ENCODE measurements at places on chromosomes 3 and 15.

DNA sequence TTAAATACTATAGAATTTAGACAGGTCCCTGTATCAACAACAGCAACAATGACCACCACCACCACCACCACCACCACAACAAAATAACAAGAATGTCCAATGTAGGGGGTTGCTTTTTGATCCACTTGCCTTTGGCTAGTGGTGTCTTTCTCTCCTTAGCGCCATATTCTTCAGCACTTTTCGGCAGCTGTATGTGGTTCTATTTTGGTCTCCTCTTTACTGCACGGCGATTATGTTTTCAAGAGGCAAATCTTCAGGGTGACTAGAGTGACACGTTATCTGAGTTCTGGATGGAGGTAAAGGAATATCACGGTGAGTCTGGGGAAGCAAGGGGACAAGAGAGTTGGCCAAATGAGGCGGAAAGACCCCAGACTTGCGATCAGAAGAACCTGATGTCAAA is 56.1 kb downstream of the ST6GAL1 start:
- no peak for DNase-seq

DNA sequence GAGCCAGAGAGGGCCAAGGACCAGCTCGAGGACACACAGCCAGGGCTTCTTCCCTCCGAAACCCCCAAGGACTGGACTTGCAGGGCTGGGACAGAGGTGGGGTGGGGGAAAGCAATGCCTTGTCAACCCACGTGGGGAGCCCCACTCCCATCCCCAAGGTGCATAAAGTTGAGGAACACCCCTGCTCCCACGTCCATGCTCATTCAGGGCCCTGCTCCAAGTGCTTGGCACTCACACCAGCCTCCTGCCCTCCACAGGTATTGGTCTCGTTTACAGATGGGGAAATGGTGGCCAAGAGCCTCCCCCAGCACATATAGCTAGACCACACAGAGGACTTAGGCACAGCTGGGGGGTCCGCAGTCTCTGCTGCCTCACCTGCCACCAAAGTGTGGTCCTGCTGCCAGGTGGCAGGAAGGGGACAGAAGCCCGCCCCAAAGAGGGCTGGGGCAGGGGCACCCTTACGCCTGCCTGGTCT is 50.5 kb upstream of the CSPG4 start:
- no peak for DNase-seq

- DNase-seq: no peak
Measured at GRCh38 chr3:173889596-173889995, 492.1 kb downstream of the NLGN1 start.

GRCh38 chr3:184218814-184219213 is 10.6 kb upstream of the VWA5B2 start:
- no peak for DNase-seq

DNA sequence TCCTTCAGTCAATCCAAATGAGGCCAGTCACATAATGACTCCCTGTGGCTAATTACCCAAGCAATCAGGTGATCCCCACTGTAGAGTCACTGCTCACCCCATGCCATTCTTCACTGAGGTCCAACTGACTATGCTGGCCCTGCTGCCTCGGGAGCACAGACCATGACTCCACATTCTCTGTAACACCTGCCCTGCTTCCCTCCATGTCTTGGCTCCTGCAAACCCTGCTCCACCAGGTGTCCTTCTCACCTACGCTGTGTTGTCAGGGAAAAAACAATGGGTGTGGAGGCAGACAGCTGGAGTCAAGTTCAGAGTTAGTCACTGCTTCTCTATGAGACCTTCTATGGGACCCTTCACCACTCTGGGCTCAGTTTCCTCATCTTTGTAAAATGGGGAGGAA is 6.1 kb upstream of the SFMBT1 start:
- DNase-seq: no peak

DNA sequence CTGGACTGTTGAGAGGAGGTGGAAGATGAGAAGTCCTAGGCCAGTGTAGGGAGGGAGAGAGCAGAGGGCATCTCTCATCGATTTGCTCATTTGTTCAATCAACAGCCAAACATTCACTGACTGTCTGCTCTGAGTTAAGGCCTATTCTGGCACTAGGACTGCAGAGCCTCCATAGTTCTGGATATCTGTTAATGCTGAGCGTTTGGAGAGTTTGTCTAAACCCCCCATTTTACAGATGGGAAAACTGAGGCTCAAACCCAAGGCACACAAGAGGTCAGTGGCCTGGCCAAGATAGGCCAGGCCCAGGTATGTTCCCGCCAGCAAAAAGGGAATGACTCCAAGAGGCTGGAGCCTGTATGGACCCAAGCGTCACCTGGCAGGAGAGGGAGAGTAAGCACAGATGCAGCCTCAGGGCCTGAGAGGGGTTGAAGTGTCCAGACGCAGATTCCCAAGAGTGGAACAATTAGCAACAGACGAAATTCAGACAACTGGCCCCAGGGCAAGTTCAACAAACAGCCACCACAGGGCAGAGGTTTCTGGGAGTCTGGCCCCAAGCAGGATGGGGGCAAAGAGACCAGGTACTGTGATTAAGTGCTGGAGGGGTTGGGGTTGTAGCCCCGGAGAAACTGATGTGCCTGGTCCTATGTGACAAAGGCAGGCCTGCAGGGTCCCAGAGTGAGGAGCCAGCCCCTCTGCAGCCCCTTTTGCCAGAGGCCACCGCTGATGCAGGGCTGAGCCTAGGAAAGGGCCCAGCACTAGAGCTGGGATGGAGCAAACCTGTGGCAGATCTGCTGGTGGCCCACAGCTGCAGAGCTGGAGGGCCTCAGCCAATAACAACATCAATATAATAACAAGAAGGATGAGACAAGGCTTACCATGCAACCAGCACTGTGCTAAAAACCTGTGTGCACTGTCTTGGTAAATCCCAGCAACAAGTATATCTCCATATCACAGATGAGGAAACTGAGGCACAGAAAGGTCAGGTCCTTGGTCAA is 245.1 kb upstream of the TLE3 start:
- no peak for DNase-seq

DNA sequence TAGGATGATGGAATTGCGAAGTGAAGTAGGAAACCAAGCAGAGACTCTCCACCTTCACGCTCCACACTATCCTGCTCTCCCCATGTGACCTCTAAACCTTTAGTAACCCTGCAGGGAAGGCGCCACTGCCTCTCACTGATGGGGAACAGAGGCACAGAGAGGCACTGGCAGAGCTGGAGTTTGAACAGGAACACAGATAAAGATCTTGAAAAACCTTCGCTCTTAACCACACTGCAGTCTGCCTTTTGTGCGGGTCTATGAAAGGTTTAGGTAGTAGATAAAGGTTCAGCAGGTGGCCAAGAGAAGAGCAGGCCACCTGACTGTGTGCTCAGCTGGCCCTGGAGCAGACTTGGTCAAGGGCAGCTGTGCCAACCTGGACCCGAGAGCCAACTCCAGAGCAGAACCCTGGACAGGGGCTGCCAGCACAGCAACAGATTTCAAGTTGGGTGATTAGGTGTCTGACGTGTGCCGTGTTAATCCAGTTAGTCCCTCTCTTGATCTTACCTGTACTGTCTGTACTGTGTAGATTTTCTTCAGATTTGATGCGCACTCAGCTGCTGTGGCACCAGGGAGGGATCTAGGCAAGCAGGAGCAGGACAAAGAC is 15.2 kb downstream of the EIF4E3 start:
- no peak for DNase-seq
